ENCODE measurements at places on chromosomes 2 and 18. TPM values are rescaled to one million over a fixed set of nuclear protein-coding genes. Genes with fewer than 3 reads are reported as not detected.

GRCh38 chr2:201363857-201364560 is 6.9 kb upstream of the FLACC1 start:
- DNase-seq: peak; percentile 55

GRCh38 chr2:100286318-100286717 is 36.0 kb downstream of the LONRF2 start:
- no peak for DNase-seq

DNA sequence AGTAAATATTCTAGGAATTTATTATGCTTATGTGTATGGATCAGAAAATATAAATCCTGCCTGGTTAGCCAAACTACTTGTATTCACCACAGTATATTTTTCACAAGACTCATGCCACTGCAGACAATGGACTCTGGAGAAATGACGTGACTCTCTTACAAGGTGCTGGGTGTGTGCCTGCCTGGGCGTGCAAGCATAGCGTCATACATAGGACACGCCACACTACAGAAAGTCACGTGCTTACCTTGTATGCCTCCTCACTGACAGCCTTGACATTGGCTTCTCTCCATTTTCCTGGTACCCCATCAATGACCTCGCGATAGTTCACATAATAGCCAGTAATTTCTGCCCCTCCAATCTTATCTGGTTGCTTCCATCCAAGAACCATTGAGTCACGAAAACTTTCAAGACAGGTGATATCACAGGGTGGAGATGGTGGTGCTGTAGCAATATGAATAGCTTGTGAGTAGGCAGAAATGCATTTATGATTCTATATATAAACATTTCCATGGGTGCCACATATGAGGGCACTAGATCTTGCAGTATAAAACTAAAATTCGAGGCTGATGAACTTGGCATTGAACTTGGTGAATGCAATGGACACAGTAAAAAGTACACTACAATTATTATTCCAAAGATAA is 93.2 kb downstream of the MYOM1 start:
- no peak for DNase-seq

GRCh38 chr2:177852389-177852788 is 220.2 kb downstream of the PDE11A start:
- DNase-seq: no peak

The CD8B2 gene
- total RNA-seq: not detected

GRCh38 chr2:156098506-156098905 is 234.0 kb downstream of the NR4A2 start:
- DNase-seq: no peak

- no peak for DNase-seq
Measured at GRCh38 chr2:24285484-24286152, 74.7 kb downstream of the ITSN2 start.

The COBLL1 gene
- total RNA-seq: not detected

GRCh38 chr2:48854681-48855080 is 99.2 kb upstream of the LHCGR start:
- no peak for DNase-seq

GRCh38 chr2:158998551-158999248 is 30.3 kb downstream of the TANC1 start:
- DNase-seq: no peak

The MAPK4 gene
- not detected for total RNA-seq

GRCh38 chr2:133317178-133317577 is 251.1 kb downstream of the NCKAP5 start:
- DNase-seq: no peak

DNA sequence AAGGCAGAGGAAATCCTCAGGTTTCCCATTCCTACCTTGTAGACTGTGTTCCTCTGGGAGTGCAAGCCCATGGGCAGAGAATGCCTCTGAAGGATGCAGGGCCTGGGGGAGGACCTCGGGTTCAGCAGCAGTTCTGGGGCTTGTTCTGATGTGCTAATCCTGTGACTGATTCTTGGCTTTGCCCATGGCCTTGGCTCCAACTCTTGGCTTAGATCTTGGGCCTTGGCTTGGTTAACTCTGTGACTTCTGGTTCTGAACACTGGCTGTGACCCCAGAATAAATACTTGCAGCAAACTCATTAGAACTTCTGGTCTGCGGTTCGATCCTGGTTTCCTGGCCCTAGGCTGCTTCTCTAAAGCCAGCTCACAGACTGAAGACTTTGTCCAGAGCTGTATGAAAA is 366.9 kb upstream of the ZEB2 start:
- DNase-seq: no peak

GRCh38 chr18:76507830-76508385 is 12.9 kb upstream of the ZNF516 start:
- no peak for DNase-seq

- DNase-seq: no peak
Measured at GRCh38 chr2:196117214-196117705, 48.6 kb upstream of the DNAH7 start.

The NCOA1 gene
- total RNA-seq: 22.8 TPM

The CRYGD gene
- not detected for total RNA-seq

GRCh38 chr18:74387383-74387782 is 69.7 kb downstream of the DIPK1C start:
- no peak for DNase-seq

- no peak for DNase-seq
Measured at GRCh38 chr2:114933671-114934241, 491.3 kb downstream of the DPP10 start.

DNA sequence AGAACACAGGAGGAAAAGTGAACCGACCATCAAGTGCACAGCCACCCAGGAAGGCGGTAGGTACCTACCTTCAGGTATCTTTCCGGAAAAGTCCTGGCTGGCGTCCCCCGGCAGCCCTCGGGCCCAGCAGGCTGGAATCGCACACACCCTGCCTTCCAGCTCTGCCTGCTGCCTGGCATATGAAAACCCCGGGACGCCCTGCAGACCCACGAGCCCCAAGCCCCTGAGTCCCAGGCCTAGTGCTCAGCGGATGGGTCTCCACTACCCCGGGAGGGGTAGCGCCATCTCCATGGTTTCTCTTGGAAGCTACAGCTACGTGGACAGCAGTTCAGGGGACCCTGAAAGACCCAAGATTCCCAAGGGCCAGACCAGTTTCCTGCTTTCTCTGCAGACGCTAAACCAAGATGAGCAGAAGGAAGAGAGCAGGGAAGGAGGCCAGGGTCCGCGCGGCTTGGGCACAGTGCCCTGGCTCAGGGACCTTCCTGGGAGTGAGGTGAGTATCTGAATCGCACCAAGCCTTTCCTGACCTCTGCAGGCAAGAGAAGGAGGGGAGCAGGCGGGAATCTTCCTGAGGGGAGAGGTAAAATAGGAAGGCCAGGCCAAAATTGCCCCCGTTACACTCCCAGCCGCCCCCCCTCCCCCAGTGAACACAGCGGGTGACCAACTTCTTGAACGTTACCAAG is 80.4 kb downstream of the ARHGEF4 start:
- no peak for DNase-seq

The LHCGR gene
- not detected for total RNA-seq

- no peak for DNase-seq
Measured at GRCh38 chr2:150610670-150611279, 123.3 kb upstream of the RND3 start.

DNA sequence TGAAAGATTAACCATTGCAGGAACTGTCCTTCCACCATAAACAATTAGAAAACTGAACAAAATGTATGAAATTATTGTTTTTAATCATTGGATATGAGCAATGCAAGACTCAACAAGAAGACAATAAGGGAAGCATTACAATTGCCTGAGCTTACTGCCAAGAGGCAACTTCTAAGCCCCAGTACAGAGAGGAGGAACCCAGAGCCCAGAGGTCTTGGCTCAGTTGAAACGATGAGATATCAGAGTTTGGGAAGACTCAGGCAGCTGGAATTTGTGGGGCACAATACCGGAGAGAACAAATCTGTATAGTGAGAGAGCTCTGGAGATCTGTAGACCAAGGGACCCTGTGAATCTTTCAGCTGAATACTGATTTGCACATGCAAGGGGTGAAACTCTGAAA is 80.6 kb upstream of the ZFP36L2 start:
- no peak for DNase-seq

The MALT1 gene
- 57.0 TPM for total RNA-seq

DNA sequence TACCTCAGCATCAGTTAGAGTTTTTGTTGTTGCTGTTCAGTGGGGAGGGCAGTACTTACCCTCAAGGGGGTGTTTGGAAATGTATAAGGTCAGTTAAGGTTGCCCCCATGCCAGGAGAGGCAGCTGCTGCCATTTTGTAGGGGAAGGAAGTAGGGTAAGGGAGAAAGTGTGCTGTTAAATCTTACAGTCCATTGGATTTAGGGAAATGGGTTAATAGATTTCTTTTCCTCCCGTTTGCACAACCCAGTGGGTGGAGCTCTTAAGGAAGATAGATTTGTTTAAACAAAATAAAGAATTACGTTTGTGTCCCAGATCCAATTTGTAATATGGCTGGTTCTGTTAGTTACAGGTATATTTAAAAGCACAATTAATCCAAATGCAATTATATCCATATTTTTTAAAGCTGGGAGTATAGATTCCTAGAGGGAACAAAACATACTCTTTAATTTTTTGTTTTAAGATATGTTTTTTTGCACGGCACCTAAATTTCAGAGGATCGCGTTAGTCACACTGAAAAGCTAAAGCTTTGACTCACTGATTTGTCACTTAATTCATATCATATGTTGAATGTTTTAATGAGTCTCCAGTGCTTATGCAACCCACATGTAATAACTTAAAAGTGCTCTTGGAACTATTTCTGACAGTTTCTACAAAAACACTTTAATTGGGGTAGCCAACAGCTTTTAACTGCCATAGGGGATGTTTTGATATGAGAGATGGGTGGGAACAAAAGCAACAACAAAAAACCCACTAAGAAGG is 9.0 kb upstream of the CWC22 start:
- DNase-seq: no peak

The SELENOI gene
- total RNA-seq: 29.7 TPM

GRCh38 chr2:37583867-37584266 is 87.6 kb downstream of the CDC42EP3 start:
- no peak for DNase-seq

GRCh38 chr2:28547906-28548600 is 52.2 kb downstream of the PLB1 start:
- no peak for DNase-seq

DNA sequence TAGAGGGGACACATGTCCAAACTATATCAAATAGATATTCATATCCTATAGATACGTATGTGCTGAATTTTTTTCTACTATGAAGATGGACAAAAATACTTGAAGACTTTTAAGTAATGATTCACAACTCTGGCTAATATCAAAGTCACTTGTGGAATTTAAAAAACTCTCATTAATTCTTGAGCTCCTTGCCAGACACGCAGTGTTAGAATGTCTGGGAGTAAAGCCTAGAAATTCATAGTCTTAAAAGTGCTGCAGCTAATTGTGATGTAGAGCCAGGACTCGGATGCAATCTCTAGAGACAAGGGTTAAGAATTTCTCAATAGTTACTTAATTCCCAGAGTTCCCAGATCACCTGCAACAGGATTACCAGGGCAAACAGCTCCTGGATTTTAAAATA is 107.4 kb downstream of the ARL6IP6 start:
- DNase-seq: no peak

GRCh38 chr2:10918661-10919409 is 7.1 kb downstream of the KCNF1 start:
- no peak for DNase-seq

The FKBP7 gene
- total RNA-seq: 2.1 TPM

The CHAC2 gene
- total RNA-seq: 12.3 TPM

The GALM gene
- total RNA-seq: 39.7 TPM

GRCh38 chr2:176280867-176281658 is 11.8 kb downstream of the MTX2 start:
- DNase-seq: no peak

- no peak for DNase-seq
Measured at GRCh38 chr2:214035091-214035852, 375.6 kb upstream of the VWC2L start.

- DNase-seq: no peak
Measured at GRCh38 chr2:43317680-43318079, 91.3 kb upstream of the ZFP36L2 start.

DNA sequence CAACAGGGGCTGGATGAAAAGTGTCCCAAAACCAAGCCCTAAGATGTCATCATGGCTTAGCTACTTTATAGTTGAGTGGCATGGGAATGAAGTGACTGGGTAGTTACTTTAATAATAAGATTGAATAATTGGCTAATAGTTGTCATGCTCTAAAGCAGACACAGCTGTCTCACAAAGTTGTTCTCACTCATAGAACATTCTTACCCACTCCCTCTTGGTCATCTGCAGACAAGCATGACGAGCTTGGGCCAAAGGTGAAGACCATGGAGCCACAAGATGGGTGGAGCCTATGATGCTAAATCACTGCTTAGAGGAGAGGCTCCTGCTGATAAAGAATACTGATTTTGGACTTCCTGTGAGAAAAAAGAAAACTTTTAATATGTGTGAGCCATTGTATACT is 62.4 kb upstream of the MMADHC start:
- no peak for DNase-seq

DNA sequence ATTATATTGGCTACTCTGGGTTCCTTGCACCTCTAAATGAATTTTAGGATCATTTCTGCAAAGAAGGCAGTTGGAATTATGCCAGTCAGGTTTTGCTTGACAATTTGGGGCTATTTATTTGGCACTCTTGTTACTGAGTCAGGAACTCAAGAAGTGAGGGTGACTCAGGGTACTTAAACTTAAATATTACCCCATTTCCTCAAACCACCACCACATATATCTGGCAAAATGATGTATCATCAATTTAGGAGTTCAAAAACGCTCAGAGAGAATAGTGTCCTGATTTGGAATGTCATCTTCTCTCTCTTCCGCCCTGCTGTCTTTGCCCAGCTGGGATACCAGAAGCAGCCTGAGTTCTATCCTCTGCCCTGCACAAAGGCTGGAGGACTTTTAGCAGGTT is 2.4 kb upstream of the THNSL2 start:
- DNase-seq: no peak

GRCh38 chr2:74944987-74945787 is 13.3 kb upstream of the POLE4 start:
- no peak for DNase-seq

GRCh38 chr18:49152885-49153284 is 202.1 kb upstream of the SMAD7 start:
- DNase-seq: no peak

DNA sequence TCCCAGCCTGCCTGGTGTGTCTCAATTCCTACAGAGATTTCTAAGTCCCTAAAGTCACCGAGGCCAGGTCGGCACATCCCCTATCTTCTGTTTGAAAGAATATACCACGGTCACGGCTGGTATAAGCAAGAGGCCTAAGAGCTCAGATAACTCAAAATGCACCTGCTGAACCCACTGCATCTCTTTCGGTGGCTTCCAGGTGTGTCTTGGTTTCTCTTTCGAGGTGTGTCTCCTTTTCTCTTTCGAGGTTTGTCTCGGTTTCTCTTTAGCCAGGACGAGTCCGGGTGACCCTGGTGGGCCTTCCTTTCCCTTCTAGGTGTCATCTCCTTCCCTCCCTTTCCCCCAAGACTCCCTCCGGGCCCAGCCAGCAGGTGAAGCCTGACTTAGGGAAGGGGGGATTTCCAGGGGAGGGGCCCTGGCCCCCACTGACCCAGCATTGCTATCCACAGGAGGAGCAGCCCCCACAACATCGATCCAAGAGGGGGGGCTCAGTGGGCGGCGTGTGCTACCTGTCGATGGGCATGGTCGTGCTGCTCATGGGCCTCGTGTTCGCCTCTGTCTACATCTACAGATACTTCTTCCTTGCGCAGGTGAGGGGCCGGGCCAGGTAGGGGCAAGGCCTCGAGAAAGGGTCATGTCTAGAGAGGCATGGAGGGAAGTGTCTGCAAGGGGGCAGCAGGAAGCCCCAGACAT is 8.4 kb downstream of the ITM2C start:
- DNase-seq: no peak

- DNase-seq: no peak
Measured at GRCh38 chr2:37375741-37376288, 31.4 kb downstream of the QPCT start.

The ALK gene
- not detected for total RNA-seq

GRCh38 chr2:229081411-229081810 is 189.7 kb downstream of the PID1 start:
- DNase-seq: no peak

GRCh38 chr2:73074110-73075069 is 2.9 kb upstream of the SFXN5 start:
- no peak for DNase-seq

Data from activated CD4-positive, alpha-beta T cell treated with anti-CD3 and anti-CD28 coated beads, Interleukin-2, amount 10 ng/mL, durations not matched to agents 7 days and 5 days (primary cell).